ENCODE measurements at places on chromosomes 5 and 9. TPM values are rescaled to one million over a fixed set of nuclear protein-coding genes. Genes with fewer than 3 reads are reported as not detected.

DNA sequence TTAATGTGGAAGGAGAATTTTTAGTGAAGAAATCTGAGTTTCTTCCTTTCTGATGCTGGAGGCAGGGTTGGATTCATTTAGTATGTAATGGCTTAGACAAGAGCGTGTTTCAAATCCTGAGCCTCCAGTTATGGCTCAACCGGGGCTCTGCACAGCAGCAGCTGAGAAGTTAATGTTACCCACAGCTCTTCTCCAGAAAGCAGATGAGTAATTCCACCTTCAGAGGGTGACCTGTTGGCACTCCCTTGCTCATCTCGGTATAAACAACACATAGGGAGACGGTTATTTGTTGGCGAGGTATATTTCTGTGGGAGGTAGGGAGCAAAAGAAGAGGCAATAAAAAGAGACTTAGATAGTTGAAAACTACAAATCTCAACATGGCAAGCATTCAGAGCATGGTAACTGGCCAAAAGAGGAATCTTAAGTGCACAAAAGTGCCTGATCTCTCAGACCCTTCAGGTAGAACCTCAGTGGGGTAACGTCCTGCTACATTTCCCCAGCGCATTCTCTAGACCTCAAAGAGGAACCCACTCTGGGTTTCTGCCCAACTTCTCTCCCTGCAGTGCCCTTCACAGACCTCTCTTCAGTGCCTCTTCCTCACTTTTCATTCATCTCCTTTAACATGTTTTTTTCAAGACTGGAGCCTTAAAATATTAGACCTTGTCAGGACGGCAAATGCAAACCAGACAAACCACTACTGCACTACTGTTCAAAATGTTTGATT, 417.5 kb upstream of the ADAMTSL1 start:
- no peak for DNase-seq

- DNase-seq = no peak
Measured at GRCh38 chr5:20050262-20050661, 62.3 kb upstream of the CDH18 start.

GRCh38 chr9:135840107-135840506, 67.2 kb downstream of the CAMSAP1 start:
- no peak for DNase-seq

- DNase-seq = no peak
Measured at GRCh38 chr9:34405719-34406118, 29.0 kb upstream of the MYORG start.

DNA sequence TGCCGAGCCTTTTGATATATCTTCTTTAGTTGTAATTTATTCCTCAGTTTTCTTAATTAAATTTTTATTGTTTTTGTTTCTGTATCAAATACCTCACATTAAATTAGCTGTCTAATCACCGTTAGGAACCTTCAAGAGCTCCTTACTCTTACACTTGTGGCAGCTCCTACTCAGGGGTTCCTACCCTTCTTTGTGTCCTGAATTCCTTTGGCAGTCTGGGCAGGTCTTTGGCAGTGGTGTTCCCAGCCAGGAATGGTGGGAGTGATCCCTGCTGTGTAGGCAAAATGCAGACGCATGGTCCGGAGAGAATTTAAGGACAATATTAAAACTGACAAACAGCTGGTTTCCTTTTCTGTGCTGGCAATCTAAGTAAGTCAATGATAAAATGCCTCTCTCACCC, 41.8 kb downstream of the MAST4 start:
- DNase-seq = no peak

DNA sequence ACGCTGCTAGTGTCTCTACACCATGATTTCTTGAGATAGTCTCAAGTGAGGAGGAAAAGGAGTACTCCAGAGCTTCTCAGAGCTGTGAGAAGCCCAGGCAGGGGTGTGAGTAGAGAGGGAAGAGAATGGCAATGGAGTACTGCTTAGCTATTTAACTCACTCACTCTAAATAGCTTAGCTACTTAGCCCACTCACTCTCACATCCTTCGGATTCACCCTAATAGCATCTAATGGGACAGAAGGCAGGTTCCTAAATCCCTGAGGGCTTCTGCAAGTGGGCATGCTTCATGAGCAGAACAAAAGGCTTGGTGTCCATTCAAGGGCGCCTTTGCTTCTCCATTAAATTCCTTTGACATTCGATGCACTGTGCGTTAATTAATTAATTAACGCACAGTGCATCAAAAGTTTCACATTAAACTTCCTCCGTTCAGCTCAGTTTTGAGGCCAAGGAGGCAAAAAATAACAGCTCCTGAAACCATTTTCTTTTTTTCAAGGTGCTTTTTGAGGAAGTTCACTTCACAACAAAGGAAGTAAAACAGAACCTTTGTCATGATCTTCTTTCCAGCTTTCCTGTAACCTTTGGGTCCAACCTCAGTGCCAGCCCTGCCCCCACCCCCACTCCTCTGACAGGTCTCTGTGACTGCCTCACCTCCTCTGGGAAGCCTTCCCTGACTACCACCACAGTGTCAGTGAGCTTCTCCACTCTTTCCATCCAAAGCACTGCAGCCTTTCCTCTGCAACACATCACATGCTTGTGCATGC, 294.0 kb downstream of the SEC61B start:
- DNase-seq = no peak

MED27 gene
- total RNA-seq = 7.7 TPM

PDLIM4 gene
- total RNA-seq = 17.4 TPM

DNA sequence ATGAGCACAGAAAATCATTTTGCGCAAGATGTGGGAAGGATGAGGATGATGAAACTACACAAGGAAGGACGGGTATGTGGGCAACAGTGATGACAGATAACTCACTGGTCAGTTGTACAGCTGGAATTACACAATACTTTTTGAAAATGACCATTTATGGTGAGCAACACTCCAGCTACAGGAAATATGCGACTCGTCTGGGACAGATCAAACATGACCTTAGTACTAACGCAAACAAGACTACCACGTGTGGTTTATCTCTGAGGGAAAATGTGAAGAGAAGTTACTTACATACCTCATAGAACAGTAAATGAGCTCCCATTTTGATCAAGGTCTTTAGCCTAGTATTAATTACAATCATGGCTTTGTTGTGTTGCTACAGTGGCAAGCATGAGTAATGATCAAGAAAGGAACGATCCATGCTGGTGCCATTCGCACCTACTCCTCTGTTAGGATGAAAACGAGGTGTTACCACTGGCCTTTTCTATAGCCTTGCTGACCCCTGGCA, 456.9 kb downstream of the BNC2 start:
- no peak for DNase-seq

- no peak for DNase-seq
Measured at GRCh38 chr5:54680998-54681397, 163.4 kb downstream of the SNX18 start.

Measured in urinary bladder (tissue), 4 donors.